Small intestine (tissue), 16 donors: ENCODE measurements at places on chromosomes 2 and 18.
A peak's percentile ranks its signal among the peaks of the same experiment; 100 is the strongest.

GRCh38 chr2:71702971-71703898 is 249.9 kb downstream of the DYSF start:
- H3K36me3 ChIP-seq = no peaks in the 10 kb centered on the region
- H3K4me3 ChIP-seq = no peak overlapping the region
- DNase-seq = no peak
- no peaks in the 10 kb centered on the region for H3K4me1 ChIP-seq
- no peaks in the 10 kb centered on the region for H3K27me3 ChIP-seq

DNA sequence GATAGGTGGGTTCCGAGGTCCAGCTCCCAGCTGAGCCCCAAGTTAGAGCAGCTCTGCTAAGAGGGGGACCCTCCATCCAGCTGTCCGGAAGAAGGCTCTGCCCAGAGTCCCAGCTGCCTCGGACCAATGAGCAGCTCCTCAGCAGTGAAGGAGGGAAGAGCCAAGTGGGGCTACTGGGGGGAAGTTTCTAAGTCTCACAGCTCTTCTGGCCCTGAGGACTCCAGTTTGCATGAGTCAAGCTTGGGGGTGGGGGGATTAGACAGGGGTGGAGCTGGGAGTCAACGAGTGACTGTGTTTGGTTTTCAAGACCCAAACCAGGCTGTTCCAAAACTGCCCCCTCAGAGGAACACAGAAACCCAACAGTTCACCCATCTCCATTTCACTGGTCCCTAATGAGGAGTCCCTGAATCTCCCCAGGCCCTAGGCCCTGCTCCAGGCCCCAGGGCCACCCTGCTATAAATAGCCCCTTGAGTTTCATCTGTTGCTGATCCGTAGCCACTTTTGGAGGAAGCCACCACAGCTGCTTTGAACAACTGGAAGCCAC is 100.9 kb downstream of the TNS1 start:
- H3K4me1 ChIP-seq = peaks cover 24% of the 10 kb centered on the region
- DNase-seq = no peak
- no peak overlapping the region for H3K27ac ChIP-seq
- no peak overlapping the region for H3K4me3 ChIP-seq
- no peaks in the 10 kb centered on the region for H3K27me3 ChIP-seq

DNA sequence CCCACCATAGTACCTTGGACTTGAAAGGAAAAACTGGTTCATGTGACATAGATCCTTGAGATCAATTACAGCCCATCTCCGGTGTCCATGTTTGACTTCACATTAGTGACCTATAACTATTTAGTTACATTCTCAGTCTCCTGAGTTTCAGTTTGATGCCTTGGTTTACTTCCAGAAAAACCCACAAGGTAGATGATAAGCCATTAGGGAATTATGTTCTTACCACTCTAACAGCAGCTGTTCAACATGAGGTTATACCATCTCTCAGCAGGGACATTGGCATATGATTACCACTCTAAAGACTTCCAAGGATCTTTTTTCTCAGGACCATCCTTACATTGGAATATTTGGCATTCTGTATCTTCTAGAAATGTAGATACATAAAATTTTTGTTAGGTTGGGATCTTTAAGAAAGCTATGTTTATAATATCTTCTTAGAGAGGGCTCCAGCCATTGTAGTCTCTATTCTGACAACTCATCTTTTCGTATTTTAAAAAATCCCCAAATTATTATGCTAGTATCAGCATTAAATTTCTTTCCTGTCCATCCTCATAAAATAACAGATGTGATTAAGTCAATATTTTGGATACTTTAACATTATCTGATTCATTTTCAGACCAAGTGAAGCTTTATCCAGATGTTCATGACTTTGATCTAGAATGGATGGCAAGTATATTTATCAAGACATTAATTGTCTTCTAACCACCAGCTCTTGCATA is 258.9 kb downstream of the RDH14 start:
- H3K27me3 ChIP-seq = no peaks in the 10 kb centered on the region
- no peak overlapping the region for H3K4me3 ChIP-seq
- no peak overlapping the region for H3K27ac ChIP-seq
- DNase-seq = no peak

DNA sequence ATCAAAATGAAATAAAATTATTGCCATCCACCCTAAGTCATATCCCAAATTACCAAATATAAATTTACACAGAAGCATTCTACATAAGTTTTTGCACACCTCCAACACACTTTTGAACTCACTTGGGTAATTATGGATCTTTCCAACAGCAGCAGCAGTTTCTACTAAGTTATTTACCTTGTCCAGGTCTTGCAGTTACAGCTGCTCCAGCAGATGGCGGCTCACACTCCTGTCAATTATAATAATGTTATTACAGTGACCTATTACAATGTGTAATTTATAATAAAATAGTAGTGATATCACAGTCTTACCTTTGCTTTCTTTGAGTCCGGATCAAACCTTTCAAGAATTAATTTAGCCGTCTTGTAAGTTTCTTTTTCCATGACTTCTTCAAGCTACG is 37.9 kb downstream of the LNPK start:
- no peak overlapping the region for H3K27ac ChIP-seq
- H3K27me3 ChIP-seq = no peaks in the 10 kb centered on the region
- H3K4me1 ChIP-seq = no peaks in the 10 kb centered on the region

- H3K4me1 ChIP-seq = no peaks in the 10 kb centered on the region
- no peak overlapping the region for H3K4me3 ChIP-seq
- DNase-seq = no peak
- no peaks in the 10 kb centered on the region for H3K27me3 ChIP-seq
- no peak overlapping the region for H3K27ac ChIP-seq
- H3K36me3 ChIP-seq = no peaks in the 10 kb centered on the region
Observed at GRCh38 chr2:69122271-69122670, 109.3 kb downstream of the ANTXR1 start.

GRCh38 chr2:21041943-21042707 is 1.7 kb downstream of the APOB start:
- DNase-seq = peak; percentile 15
- H3K27me3 ChIP-seq = no peaks in the 10 kb centered on the region
- H3K4me3 ChIP-seq = peak overlapping the region; percentile 64
- H3K36me3 ChIP-seq = peaks cover 7% of the 10 kb centered on the region
- H3K27ac ChIP-seq = no peak overlapping the region
- peaks cover 2% of the 10 kb centered on the region for H3K4me1 ChIP-seq

- no peaks in the 10 kb centered on the region for H3K27me3 ChIP-seq
- peaks cover 27% of the 10 kb centered on the region for H3K4me1 ChIP-seq
- peak; percentile 36 for DNase-seq
- no peak overlapping the region for H3K27ac ChIP-seq
Observed at GRCh38 chr2:190789074-190790004, 91.3 kb upstream of the GLS start.

- H3K27ac ChIP-seq = no peak overlapping the region
- DNase-seq = no peak
- H3K36me3 ChIP-seq = peaks cover 4% of the 10 kb centered on the region
- no peak overlapping the region for H3K4me3 ChIP-seq
Observed at GRCh38 chr2:17661460-17661859, 92.2 kb downstream of the SMC6 start.

GRCh38 chr2:54330926-54331835 is 75.2 kb upstream of the TSPYL6 start:
- no peaks in the 10 kb centered on the region for H3K27me3 ChIP-seq
- no peak overlapping the region for H3K4me3 ChIP-seq
- peaks cover 2% of the 10 kb centered on the region for H3K4me1 ChIP-seq
- H3K27ac ChIP-seq = no peak overlapping the region
- DNase-seq = no peak
- no peaks in the 10 kb centered on the region for H3K36me3 ChIP-seq

- H3K27me3 ChIP-seq = no peaks in the 10 kb centered on the region
- no peaks in the 10 kb centered on the region for H3K4me1 ChIP-seq
Observed at GRCh38 chr2:99593692-99594427, 104.0 kb upstream of the REV1 start.

GRCh38 chr2:237593596-237594320 is 3.2 kb upstream of the RAB17 start:
- no peaks in the 10 kb centered on the region for H3K27me3 ChIP-seq
- DNase-seq = no peak
- peak overlapping the region; percentile 75 for H3K27ac ChIP-seq
- H3K4me3 ChIP-seq = no peak overlapping the region
- peaks cover 5% of the 10 kb centered on the region for H3K36me3 ChIP-seq

- H3K36me3 ChIP-seq = no peaks in the 10 kb centered on the region
- no peaks in the 10 kb centered on the region for H3K27me3 ChIP-seq
- DNase-seq = peak; percentile 84
- peaks cover 10% of the 10 kb centered on the region for H3K4me1 ChIP-seq
- no peak overlapping the region for H3K4me3 ChIP-seq
- no peak overlapping the region for H3K27ac ChIP-seq
Observed at GRCh38 chr2:71548646-71549425, 95.5 kb downstream of the DYSF start.

DNA sequence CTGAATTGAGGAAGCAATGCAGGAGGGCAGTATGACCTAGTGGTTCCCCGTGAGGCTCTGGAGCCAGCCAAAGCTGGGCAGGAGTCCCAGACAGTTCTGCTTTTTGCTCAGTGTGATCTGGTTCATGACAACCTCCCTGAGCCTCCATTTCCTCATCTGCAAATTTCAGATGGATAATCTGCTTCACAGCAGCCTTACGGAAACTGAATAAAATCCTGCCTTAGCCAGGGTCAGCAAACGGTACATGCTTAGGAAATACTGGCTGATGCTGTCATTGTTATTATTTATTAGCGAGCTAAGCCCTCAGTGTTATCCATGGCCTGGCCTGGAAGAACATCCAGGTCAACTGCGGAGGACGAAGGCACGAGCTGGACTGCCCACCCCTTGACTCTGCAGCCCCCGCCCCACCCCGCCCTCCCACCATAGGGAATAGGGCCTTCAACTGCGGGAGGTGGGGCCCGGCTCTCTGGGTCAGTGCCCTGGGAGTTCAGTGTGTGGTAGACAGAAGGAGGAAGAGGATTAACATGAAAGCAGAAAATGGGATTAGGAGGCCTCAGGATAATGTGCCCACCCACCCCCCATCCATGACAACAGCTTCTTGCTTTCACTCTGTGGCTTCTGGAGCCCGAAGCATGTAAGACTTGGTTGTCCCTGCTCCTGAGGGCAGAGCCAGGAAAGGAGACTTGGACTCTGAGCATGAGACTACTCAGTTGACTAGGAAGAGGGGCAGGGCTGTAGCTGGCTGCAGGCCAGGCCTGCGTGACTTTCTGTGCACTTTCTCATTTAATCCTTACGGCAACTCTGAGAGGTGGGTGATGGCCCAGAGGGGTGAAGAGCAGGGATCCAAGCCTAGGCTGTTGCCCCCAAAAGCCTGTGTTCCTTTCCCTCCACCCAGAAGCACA is 13.1 kb downstream of the PKDCC start:
- peak; percentile 85 for DNase-seq
- peaks cover 54% of the 10 kb centered on the region for H3K36me3 ChIP-seq
- H3K4me3 ChIP-seq = no peak overlapping the region
- peaks cover 86% of the 10 kb centered on the region for H3K4me1 ChIP-seq

DNA sequence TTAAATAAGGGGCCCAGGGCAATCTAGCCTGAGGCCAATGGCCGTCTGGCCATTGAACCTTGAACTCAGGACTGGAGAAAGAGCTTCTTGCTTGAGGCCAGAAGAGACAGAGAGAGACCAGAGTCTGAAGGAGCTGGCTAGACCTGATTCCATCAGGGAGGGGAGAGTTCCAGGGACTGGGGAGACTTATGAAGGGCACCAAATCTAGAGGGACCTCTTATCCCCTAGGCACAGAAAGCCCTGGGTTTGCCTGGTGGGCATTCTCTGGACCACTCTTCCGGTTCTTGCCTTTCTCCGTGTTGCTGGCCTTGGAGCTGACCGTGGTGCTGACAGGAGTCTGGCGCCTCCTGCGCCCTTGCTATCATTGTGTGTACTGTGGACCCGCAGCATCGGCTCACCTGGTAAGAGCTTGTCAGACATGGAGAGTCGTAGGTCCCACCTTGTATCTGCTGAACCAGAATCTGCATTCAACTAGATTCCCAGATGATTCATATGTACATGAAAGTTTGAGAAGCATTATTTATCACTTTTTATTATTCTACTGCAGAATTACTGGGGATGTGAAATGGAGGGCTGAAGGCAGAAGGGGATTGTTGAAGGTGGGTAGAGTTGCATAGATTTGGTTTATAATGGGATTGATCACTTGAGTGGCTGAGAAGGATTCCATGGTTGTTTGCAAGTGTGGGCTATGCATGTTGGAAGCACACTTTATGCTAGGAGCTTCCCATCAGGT is 4.3 kb upstream of the TRPM8 start:
- no peaks in the 10 kb centered on the region for H3K4me1 ChIP-seq
- peak overlapping the region; percentile 21 for H3K27ac ChIP-seq
- no peaks in the 10 kb centered on the region for H3K27me3 ChIP-seq
- peak; percentile 85 for DNase-seq
- no peaks in the 10 kb centered on the region for H3K36me3 ChIP-seq
- no peak overlapping the region for H3K4me3 ChIP-seq

DNA sequence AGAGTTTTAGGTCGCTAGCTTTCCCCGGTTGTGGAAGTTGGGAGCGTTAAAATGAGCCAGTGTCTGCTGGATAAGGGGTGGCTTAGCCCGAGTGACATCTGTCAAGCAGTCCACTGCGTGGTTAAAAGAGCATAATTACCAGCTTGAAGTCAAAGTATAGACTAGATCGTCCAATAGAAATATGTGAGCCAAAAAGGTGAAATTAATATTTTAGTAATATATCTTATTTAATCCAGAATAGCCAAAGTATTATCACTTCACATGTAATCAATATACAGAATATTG is 654 bp downstream of the COMMD1 start:
- H3K27me3 ChIP-seq = no peaks in the 10 kb centered on the region
- no peaks in the 10 kb centered on the region for H3K36me3 ChIP-seq
- H3K4me1 ChIP-seq = no peaks in the 10 kb centered on the region
- H3K4me3 ChIP-seq = peak overlapping the region; percentile 83
- no peak for DNase-seq

GRCh38 chr2:171706152-171706803 is 19.0 kb downstream of the DYNC1I2 start:
- no peak overlapping the region for H3K4me3 ChIP-seq
- H3K27me3 ChIP-seq = no peaks in the 10 kb centered on the region
- DNase-seq = peak; percentile 6
- peaks cover 2% of the 10 kb centered on the region for H3K36me3 ChIP-seq
- H3K4me1 ChIP-seq = no peaks in the 10 kb centered on the region

GRCh38 chr2:235776531-235776930 is 282.7 kb downstream of the AGAP1 start:
- no peaks in the 10 kb centered on the region for H3K27me3 ChIP-seq
- no peaks in the 10 kb centered on the region for H3K4me1 ChIP-seq
- no peak overlapping the region for H3K27ac ChIP-seq
- DNase-seq = no peak

- no peak overlapping the region for H3K4me3 ChIP-seq
- no peaks in the 10 kb centered on the region for H3K36me3 ChIP-seq
- no peak for DNase-seq
- H3K4me1 ChIP-seq = no peaks in the 10 kb centered on the region
- H3K27me3 ChIP-seq = no peaks in the 10 kb centered on the region
Observed at GRCh38 chr2:180048251-180048650, 41.2 kb upstream of the CWC22 start.

- H3K4me3 ChIP-seq = no peak overlapping the region
- no peak overlapping the region for H3K27ac ChIP-seq
- H3K27me3 ChIP-seq = no peaks in the 10 kb centered on the region
- no peaks in the 10 kb centered on the region for H3K4me1 ChIP-seq
- H3K36me3 ChIP-seq = no peaks in the 10 kb centered on the region
Observed at GRCh38 chr2:74571058-74571457, 16.5 kb downstream of the DOK1 start.
